ENCODE measurements at places on chromosomes 5 and 9.

DNA sequence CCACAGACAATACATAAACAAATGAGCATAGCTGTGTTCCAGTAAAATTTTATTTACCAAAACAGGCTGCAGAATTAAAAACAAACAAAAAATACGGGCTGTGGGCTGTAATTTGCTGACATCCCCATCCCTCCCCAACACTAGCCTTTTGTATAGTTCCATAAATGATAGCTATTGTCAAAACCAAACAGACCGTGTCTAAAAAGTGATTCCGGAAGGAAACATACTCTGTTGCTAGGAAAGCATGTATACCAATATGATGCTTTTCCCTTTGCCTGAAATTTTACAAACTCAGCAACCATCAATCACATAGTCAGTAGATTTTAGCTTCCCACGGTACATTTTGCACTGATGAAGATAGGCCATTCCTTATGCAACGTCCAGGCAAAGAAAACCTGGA lies 80.0 kb downstream of the TMEM215 start:
- no peak for ATAC-seq

- no peak for ATAC-seq
Measured at GRCh38 chr9:128059365-128059983, 7.6 kb downstream of the NAIF1 start.

DNA sequence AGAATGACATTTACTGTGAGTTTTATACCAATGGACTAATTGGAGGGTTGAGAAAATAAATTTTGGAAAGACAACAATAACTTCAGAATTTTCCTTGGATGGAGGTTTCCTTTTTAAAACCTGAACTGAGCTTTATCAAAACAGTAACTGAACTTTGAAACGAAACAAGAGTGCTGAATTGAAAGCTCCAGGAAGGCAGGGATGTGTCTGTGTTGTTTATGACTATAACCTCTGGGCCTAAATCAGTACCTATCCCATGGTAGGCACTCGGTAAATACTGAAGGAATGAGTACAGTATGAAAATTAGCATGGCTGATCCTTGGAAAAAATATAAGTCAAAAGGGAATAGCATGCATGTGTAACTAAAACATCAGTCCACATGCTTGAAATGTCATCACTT lies 93.9 kb downstream of the GHR start:
- no peak for ATAC-seq

DNA sequence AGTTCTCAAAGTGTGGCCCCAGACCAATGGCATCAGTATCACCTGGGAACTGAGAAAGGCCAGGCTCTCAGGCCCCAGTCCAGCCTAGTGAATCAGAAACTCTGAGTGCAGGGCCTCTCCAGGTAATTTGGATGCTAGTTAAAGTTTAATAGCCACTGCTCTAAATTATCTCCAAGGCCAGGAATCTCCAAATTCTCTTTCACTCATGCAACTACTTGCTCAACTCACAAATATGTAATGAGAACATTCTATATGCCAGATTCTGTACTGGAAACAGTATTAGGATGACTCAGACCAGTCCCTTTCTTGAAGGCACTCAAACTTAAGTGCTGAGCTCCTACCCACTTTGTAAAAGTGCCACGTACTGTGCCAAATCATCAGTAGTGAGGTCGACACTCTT lies 84.6 kb downstream of the PAPPA start:
- ATAC-seq = peak; percentile 64

DNA sequence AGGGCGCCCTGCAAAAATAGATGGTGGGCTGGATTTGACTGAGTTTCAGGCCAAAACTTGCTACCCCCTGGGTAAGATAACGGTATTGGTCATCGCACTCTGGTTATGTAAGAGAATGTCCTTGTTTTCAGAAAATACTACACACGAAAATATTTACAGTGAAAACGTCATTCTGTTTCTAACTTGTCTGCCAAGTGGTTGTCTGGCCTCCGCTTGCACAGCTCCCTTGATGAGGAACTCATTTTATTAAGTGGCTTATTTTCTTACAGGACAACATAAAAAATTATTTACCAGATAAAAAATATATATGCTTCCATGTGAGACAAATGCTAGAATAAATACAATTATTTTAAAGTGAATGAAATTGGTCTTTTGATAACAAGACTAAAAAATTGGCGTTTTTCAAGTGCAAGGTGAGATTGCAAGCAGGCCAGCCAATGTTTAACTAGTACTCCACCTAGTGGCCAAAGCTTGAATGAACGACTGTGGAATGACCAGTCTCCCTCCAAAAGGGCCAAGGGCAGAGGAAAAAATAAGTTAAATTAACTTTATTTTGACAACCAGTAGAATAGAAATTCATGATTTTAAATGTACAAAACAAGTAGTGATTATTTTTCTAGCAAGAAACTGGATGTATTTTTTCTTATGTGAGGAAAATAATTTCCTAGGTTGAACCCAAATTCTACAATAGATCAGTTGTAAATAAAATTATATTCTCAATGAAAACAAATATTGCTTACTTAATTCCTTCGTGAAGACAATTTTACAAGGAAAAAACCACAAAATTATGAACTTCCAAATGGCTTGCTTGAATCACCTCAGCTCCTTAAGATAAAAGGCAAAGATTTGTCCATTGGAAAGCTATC lies 93.2 kb downstream of the ZFAND5 start:
- peak; percentile 89 for ATAC-seq

GRCh38 chr9:77909306-77909705 lies 122.3 kb downstream of the GNAQ start:
- ATAC-seq = 0 out of 3 replicates have a peak, but pooled peaks have one; percentile 30

DNA sequence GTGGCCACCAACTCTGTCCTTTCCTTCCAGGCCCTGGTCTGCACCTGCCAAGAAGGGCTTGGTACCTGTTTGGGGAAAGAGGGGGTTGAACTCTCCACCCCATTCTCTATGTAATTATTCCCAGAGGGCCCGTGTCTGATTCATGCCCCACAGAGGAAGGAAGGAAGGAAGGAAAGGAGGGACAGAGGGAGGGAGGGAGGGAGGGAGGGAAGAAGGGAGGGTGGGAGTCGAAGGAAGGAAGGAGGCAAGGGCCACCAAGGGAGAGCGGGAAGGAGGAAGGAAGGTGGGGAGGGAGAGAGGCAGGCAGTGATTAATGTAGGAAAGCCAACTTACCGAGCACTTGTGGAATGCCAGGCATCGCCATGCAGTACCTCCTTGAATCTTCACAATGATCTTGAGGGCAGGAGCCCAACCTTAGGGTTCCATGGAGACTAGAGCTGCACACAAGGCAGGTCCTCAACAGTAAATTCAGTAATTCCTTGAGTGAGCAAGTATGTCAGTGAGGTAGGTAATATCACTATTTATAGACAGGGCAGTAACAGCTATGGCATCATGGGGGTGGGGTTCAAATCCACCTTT lies 75.8 kb downstream of the FGF18 start:
- ATAC-seq = peak; percentile 70

GRCh38 chr5:79535477-79536192 lies 21.7 kb upstream of the HOMER1 start:
- ATAC-seq = no peak

Data from SK-N-SH treated with all-trans-retinoic acid at 6 μM for 48 hours (cell line).